ENCODE measurements at places on chromosomes 1 and 21.

DNA sequence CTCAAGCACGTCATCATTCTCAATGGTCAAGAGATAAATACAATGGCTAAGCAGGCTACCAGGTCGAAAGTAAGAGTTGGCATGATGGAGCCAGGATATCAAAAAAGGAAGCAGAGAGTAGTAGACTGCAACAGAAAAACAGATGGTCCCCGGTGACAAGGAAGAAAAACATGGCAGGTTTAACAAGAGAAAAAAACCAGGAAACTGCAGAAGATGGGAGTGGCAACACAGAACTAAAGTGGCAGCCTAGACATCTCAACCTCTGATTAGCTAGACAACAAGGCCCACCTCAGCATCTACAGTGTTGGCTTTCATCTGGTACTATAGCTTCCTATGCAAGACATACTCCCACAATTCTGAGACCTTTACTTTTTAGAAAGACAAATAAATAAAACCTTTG is 3.1 kb downstream of the UBR4 start:
- no peak for DNase-seq

GRCh38 chr1:100832694-100833428 is 61.8 kb downstream of the EXTL2 start:
- DNase-seq, result no peak

GRCh38 chr1:163248064-163248463 is 45.3 kb upstream of the RGS5 start:
- no peak for DNase-seq

DNA sequence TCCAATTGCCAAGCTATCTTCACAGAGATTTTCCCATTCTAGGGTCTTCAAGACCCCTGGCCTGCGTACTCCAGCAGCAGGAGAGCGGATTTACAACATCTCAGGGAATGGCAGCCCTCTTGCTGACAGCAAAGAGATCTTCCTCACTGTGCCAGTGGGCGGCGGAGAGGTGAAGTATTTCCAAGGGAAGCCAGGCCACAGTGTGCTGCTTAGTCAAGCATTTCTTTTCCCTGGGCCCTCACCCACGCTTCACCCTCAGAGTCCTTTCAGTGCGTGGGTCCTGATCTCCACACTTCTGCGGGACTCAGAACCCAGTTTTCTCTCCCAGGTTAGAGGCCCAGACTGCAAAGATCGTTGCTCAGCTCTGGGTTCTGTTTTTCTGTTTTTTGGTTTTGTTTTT is 13.1 kb downstream of the CDCA8 start:
- no peak for DNase-seq

- peak; percentile 20 for DNase-seq
These were observed 48.3 kb upstream of the POFUT2 start for GRCh38 chr21:45335761-45336534.

GRCh38 chr1:17098446-17099317 is 20.6 kb downstream of the PADI2 start:
- peak; percentile 60 for DNase-seq

DNA sequence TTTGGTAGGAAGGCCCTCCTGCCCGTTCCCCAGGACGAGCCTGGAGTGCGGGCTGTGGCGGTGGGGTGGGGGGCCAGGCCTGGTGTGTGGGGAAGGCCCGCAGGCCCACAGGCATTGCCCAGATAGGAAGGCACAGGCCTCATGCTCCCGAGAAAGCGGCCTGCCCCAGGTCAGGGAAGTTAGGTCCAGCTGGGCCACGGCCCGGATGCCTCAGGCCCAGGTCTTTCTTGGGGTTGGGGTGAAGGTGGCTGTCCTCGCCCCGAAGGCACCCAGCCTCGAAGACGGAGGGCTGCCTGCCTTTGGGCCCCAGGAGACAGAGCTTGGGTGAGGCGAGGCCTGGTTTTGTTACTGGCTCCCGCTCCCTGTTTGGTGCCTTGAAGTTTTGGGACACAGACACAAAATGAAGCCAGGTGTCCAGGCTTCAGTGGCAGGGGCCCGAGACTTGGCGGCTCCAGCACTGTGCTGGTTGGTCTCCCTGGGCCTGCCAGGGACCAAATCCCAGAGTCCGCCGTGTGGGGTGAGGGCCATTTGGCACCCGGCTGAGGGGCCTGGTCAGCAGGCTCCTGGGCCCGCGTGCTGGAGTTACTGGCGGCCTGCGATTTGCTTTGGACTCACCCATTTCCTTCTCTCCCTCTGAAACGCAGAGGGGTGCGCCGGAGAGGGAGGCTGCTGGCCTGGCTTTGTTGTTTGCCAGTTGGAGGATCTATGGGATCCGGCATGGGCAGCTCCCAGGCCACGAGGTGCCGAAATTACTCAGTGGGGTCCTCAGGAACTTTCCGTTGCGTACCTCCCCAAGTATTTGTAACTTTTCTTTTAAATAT is 2.0 kb downstream of the SKI start:
- peak; percentile 57 for DNase-seq

- no peak for DNase-seq
These were observed 176.5 kb downstream of the HIVEP3 start for GRCh38 chr1:41742219-41742618.

- no peak for DNase-seq
These were observed 21.5 kb upstream of the ATP5PO start for GRCh38 chr21:33937146-33937545.

Data from femur (tissue), 1 donor.